A673 (cell line): ENCODE measurements at places on chromosomes 11 and 22. TPM values are rescaled to one million over a fixed set of nuclear protein-coding genes. Genes with fewer than 3 reads are reported as not detected.

Gene GRM5
- not detected in 2 replicates for total RNA-seq

Gene TRIM6
- 0.13 and 0.52 TPM in 2 replicates for total RNA-seq

Gene TCN2
- total RNA-seq: 7.3 and 9.8 TPM in 2 replicates

Gene RTN4RL2
- 5.2 and 7.0 TPM in 2 replicates for total RNA-seq

Gene MRGPRX4
- not detected in 2 replicates for total RNA-seq

Gene CDCA5
- total RNA-seq: 109 and 119 TPM in 2 replicates

Gene OR2AG1
- not detected in 2 replicates for total RNA-seq

Gene MMP7
- 0.34 TPM in 1 of 2 replicates, not detected in the other for total RNA-seq

Gene SAA2
- total RNA-seq: 1.2 TPM in 1 of 2 replicates, not detected in the other

Gene INS
- total RNA-seq: not detected in 2 replicates

Gene DEUP1
- total RNA-seq: not detected in 2 replicates

Gene MSANTD4
- 25.6 and 27.7 TPM in 2 replicates for total RNA-seq

Gene NLRP14
- total RNA-seq: not detected in 2 replicates

Gene RAB36
- 4.1 and 4.9 TPM in 2 replicates for total RNA-seq

Gene TEX54
- total RNA-seq: 0.77 TPM in 1 of 2 replicates, not detected in the other

Gene ACTN3
- total RNA-seq: not detected in 2 replicates

Gene OR5B12
- total RNA-seq: not detected in 2 replicates

Gene BRMS1
- 76.8 and 93.5 TPM in 2 replicates for total RNA-seq

Gene ABCC8
- total RNA-seq: not detected in 2 replicates

Gene SEPTIN3
- 3.6 and 4.6 TPM in 2 replicates for total RNA-seq

Gene OR51T1
- not detected in 2 replicates for total RNA-seq

Gene TEAD1
- 74.6 and 81.8 TPM in 2 replicates for total RNA-seq

Gene FADS3
- 23.3 and 28.1 TPM in 2 replicates for total RNA-seq

Gene FIBIN
- 0.15 TPM in 1 of 2 replicates, not detected in the other for total RNA-seq

Gene C11orf52
- total RNA-seq: 1.4 and 1.5 TPM in 2 replicates

Gene ACAD8
- total RNA-seq: 32.3 and 34.8 TPM in 2 replicates

Gene ADM
- 2.3 and 3.8 TPM in 2 replicates for total RNA-seq

Gene HINFP
- 31.7 and 31.9 TPM in 2 replicates for total RNA-seq

Gene MMP8
- 0.21 and 0.33 TPM in 2 replicates for total RNA-seq

Gene CABP2
- total RNA-seq: not detected in 2 replicates

Gene SOX10
- total RNA-seq: not detected in 2 replicates

Gene OR10A2
- total RNA-seq: not detected in 2 replicates

Gene HOATZ
- 0.58 TPM in 1 of 2 replicates, not detected in the other for total RNA-seq
